Transverse colon (tissue), 4 donors: ENCODE measurements at places on chromosomes 6 and 20. TPM values are rescaled to one million over a fixed set of nuclear protein-coding genes. Genes with fewer than 3 reads are reported as not detected.

The CAPN11 gene
- not detected for total RNA-seq

The NHSL1 gene
- total RNA-seq, result 73.2 TPM

DNA sequence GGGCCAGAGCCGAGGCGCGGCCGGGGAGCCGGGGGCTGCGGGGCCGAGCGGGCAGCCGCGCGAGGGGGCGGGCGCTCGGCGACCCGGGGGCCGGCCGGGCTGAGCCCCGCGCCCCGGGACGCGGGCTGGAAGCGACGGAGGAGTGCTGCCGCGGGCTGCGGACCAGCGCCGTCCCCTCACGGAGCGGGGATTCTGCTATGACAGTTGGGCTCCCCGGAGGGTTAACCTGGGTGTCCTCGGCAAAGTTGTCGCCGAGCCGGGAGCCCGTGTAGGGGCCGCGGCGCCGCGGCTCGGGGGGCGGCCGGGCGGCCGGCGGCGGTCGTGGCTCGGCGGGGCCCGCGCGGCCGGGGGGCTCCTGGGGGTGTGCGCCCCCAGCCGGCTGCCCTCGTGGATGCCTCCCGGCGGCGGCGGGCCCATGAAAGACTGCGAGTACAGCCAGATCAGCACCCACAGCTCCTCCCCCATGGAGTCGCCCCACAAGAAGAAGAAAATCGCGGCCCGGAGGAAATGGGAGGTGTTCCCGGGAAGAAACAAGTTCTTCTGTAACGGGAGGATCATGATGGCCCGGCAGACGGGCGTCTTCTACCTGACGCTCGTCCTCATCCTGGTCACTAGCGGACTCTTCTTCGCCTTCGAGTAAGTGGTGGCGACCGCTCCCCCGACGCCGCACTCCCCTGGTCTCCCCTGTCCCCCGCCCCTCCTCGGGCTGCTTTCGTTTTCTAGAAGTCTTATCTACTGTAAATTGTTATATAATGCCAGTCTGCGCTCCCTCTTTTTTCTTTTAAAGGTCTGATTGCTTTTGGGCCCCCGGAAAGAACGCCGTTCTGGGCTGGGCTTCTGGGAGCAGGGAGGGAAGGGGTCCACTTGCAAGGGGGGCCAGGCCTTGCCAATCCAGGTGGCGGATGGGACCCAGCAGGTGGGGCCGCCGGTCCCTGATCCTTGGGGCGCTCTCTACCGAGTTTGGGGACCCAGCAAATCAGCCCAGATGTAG lies 936 bp downstream of the ZDHHC14 start:
- peak overlapping the region; percentile 98 for H3K4me3 ChIP-seq
- H3K27me3 ChIP-seq, result no peaks in the 10 kb centered on the region
- peak overlapping the region; percentile 96 for H3K27ac ChIP-seq
- DNase-seq, result peak; percentile 69
- H3K36me3 ChIP-seq, result no peaks in the 10 kb centered on the region
- H3K4me1 ChIP-seq, result peaks cover 27% of the 10 kb centered on the region

DNA sequence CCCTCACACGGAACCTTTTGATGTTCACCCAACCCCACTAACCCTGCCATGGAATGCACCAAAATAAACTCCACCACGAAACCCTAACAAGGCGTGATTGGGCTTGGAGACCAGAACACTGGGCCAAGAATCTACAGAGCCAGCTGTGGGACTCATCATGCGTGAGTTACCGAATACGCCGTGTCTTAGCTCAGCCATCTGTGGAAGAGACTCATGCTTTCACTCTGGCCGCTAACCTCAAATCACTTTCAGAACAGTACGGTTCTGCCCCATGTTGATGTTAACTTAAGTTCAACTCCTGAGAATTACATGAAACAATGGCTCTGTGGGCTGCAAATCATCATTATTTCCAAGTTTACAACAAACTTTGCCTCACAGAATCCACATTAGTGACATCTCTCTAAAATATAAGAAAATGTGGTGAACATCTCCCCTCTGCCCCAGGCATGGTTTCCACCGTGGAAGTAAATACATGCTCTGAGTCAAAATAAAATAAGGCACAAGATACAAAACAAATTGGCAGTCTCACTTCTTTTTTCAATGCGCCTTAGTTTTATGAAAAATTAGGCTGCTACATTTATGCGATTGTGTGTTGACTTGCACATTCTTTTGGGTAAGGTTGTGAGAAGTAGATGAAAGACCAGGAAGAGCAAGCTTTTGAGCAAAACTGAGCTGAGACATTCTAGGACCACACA lies 308.9 kb upstream of the EXOC2 start:
- H3K27me3 ChIP-seq, result peaks cover 4% of the 10 kb centered on the region
- H3K27ac ChIP-seq, result no peak overlapping the region
- no peaks in the 10 kb centered on the region for H3K4me1 ChIP-seq
- H3K4me3 ChIP-seq, result no peak overlapping the region

DNA sequence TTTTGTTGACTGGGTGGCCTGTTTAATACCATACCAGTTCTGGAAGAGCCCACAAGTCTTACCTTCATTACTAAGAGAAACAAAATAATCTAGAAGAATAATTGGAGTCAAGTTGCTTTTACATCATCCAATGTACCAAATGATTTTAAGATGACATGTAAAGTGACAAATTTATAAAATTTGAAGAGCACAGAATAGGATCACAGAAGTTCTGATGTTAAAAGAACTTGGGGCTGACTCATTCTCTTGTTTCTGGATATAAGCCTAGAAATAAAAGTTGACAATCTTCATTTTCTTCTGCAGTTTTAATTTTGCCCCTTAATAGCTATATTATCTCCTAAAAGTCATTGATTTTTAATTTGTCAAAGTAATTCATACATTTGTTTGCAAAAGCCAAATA lies 317.5 kb upstream of the MARCKS start:
- no peaks in the 10 kb centered on the region for H3K27me3 ChIP-seq
- H3K4me3 ChIP-seq, result no peak overlapping the region
- H3K4me1 ChIP-seq, result no peaks in the 10 kb centered on the region
- H3K27ac ChIP-seq, result no peak overlapping the region
- H3K36me3 ChIP-seq, result no peaks in the 10 kb centered on the region

GRCh38 chr20:10077081-10077471 lies 42.3 kb downstream of the ANKEF1 start:
- no peak overlapping the region for H3K4me3 ChIP-seq
- H3K27me3 ChIP-seq, result no peaks in the 10 kb centered on the region
- H3K4me1 ChIP-seq, result no peaks in the 10 kb centered on the region
- H3K27ac ChIP-seq, result no peak overlapping the region

- DNase-seq, result no peak
- H3K4me1 ChIP-seq, result no peaks in the 10 kb centered on the region
- no peak overlapping the region for H3K27ac ChIP-seq
- no peaks in the 10 kb centered on the region for H3K36me3 ChIP-seq
Measured at GRCh38 chr20:56088375-56088774, 83.1 kb upstream of the CBLN4 start.
